GM12891 (cell line): ENCODE measurements at places on chromosomes 3 and 15.

GRCh38 chr3:20232906-20233780, 47.1 kb upstream of the SGO1 start:
- no peak for DNase-seq

- no peak for DNase-seq
Measured at GRCh38 chr15:28885630-28886430, at the start of gene APBA2. Gene APBA2, plus strand, starts transcription at chr15:28885974. Its CDS starts 167,911 bp downstream, at chr15:29053885.

GRCh38 chr3:14548321-14548729, 8.2 kb upstream of the GRIP2 start:
- DNase-seq, result peak; percentile 56

DNA sequence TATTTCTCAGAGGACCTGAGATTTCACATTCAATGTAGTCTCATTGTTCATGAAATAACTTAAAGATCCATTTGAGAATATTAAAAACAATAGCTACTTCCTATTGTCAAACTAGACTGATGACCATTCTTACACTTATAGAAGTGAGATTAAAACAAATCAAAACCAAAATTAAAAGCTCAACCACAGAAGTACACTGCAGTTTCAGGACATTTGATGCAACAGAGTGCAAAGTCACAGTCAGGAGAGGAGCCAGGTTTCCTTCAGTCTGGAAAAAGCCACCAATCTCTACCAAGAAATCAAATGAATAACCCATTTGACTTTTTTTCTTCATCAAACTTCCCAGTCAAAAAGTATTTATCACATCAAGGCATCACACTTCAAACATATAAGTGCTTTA, 5.5 kb downstream of the CCPG1 start:
- no peak for DNase-seq

DNA sequence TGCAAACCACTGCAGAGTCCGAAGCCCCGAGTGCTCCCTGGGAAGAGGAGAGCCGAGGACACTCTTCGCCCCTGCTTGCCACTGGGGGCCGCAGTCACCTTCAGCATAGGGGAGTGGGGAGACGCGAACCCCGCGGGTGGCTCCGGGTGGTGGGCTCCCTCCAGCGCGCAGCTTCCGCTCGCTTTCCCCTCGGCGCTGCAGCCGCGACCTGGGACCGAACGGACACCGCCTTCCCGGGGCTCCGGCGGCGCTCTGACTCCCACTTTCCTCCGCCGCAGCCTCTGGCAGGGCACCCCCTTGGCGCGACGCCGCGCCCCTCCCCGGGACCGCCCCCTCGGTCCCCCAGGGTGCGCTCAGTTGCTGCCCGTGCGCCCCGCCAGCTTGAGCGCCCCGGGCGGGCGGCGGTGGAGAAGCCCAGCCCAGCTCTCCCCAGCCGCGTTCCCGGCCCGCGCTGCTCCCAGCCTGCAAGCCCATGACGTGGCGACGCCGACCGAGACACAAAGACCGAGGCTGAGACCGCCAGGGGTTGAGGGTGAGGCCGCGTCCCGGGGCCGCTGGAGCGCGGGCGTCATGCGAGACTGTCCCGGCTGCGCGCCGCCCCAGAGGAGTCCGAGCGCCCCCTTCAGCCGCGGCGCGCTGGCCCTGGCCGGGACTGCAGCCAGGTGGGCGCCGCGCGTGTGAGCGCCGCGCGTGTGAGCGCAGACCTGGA, at the start of gene MINAR1:
Gene MINAR1 (plus strand): TSS at position 701 of the 709 bp plus-strand sequence. CDS start 23,812 bp downstream, outside the sequence.
- DNase-seq, result peak; percentile 29

GRCh38 chr3:88668180-88668579, 439.2 kb upstream of the EPHA3 start:
- no peak for DNase-seq

GRCh38 chr3:130789782-130790322, 43.2 kb upstream of the PIK3R4 start:
- DNase-seq, result no peak

- DNase-seq, result no peak
Measured at GRCh38 chr3:58688574-58688973, 22.0 kb upstream of the FAM3D start.

- DNase-seq, result no peak
Measured at GRCh38 chr3:23959135-23959900, 14.2 kb downstream of the NR1D2 start.

- no peak for DNase-seq
Measured at GRCh38 chr15:50164458-50164857, 17.5 kb upstream of the SLC27A2 start.

- DNase-seq, result no peak
Measured at GRCh38 chr3:50472958-50473357, 30.5 kb downstream of the CACNA2D2 start.

DNA sequence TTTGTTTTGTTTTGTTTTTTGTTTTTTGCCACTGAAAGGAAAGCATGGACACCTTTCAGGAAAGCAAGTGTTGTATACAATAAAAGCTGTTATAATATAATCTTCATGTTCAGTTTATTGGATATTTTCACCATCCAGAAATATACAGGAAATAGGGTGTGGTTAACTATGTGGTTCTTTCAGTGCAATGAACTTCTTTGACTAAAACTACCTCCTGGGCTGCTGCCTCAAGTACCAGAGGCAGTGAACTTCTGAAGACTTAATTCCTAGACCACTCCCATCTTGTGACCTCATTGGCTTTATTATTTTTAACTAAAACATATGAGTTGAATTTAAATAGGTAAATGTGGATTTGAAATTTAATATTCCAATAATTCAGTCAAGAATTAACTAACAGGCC, 27.1 kb upstream of the TBL1XR1 start:
- DNase-seq, result no peak

GRCh38 chr3:177813322-177813721, 616.0 kb upstream of the TBL1XR1 start:
- no peak for DNase-seq

GRCh38 chr15:41792000-41792637, 17.8 kb downstream of the MAPKBP1 start:
- no peak for DNase-seq

DNA sequence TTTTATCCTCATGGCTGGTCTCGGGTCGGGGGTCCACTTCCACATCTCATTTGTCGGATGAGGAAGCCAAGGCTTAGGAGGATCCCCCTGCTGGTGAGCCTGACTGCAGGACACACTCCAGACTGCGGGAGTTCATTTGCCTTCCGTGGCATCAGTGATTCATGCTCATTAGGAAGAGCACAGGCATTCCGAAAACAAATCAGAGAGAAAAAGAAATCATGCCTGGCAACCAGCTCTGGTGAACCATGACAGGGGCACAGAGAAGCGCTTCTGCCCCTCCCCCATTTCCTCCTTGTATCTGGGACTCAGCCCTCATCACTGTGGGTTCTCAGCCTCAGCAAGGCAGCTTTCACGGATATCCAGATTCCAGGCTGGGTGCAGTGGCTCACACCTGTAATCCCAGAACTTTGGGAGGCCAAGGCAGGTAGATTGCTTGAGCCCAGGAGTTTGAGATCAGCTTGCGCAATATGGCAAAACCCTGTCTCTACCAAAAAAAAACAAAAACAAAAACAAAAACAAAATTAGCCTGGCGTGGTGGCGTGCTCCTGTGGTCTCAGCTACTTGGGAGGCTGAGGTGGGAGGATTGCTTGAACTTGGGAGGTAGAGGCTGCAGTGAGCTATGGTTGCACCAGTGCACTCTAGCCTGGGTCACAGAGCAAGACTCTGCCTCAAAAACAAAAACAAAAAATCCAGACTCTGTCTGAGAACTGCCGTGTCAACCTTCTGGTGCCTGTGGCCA, 28.4 kb downstream of the IRAK2 start:
- DNase-seq, result no peak

- no peak for DNase-seq
Measured at GRCh38 chr3:140845882-140846281, 95.8 kb upstream of the SLC25A36 start.

- no peak for DNase-seq
Measured at GRCh38 chr3:52495777-52496602, 852 bp downstream of the STAB1 start.

DNA sequence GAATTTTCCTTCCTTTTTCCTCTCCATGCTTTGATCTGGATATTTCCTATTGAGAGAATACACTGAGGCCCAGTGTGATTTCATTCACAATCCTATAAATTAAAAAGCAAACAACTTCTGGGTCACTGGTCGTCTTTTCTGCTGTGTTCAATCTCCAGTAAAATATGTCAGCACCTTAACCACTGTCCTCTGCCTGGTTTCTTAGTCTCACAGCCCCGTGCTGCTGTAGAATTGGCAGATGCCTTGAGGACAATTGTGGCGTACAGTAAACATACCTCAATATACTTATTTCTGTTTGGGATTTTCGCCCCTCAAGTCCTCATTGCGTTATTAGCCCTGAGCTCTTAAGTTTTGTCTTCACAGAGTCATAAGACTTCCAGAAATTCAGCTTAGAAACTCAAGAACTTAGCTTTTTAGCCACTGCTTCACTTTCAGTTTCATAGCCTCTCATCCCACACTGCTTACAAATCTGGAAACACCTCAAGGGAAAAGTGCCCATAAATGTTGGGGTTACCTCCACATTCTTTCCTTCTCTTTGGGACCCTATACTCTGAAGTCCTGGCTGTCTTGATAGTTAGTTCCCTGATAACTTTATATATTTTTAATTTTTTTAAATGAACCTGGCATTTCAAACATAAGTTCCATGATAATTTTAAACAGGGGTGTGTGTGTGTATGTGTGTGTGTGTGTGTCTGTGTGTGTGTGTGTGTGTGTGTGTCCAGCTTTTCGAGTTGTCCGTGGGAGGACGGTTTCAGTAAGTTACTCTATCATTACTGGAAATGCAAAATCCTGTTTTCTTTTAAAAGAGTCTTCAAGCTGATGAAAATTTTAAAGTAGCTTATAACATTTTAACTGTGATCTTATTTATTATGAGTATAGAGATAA, 238.4 kb upstream of the CTDSPL start:
- no peak for DNase-seq

DNA sequence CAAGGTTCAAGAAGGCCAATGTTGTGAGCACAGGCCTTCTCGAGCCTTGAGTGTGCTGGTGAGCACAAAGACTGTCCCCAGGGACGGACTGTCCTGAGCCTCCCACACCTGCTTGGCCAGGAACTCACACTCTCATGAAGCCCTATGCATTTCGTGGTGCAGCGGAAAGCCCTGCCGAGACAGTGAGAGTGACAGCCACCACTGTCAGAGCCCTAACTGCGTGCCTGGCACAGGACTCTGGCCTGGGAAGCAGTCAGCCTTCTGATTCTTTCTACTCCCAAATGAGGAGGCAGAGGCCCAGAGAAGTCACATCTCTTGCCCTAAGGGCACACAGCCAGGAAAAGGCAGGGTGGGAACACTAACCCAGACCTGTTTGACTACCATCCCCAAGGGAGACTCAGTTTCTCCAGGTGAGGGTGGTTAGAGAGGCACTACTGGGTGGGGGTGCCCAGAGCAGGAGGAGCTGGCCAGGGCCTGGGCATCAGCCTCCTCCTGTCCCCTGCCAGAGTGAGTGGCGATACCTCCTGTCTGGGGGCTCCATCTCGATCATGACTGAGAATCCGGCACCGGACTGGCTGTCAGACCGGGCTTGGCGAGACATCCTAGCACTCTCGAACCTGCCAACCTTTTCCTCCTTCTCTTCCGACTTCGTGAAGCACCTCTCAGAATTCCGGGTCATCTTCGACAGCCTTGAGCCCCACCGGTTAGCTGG, 50.8 kb downstream of the SEMA3G start:
- no peak for DNase-seq

DNA sequence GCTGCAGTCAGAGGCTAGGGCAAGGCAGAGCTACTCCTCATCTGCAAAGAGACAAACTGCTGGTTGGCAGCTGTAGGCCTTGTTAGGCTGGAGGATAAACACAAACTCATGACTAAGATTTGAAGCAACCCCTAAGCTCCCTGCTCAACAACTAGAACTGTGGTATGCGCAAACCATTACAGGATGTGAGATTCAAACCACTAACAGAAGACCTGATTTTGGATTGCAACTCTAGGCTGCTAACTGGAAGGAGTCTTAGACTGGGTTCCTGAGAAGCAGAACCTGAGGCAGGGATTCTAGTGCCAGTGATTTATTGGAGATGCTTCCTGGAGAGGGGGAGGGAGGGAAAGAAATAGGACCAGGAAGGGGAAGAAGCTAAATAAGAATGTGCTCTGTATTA, 22.5 kb downstream of the CCR4 start:
- DNase-seq, result no peak

- no peak for DNase-seq
Measured at GRCh38 chr3:54877730-54878129, 50.1 kb downstream of the LRTM1 start.

DNA sequence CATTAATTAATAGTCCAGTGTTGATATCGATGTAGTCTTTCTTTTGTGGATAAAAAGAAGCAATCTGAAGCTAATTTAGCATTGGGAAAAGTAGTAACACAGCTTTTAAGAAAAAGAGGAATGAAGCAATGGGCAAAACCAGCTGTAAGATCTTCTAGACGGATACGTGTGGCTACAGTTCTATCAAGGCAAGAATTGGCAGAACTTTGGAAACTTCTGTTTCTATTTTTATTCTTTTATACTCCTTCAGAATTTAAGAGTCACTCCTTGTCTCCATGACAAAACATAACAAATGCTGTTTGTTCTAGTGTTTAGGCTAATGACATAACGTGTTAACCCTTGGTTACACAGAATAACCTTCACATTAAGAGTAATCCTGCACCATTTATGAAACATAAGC, 289.2 kb downstream of the ROBO2 start:
- DNase-seq, result no peak

- DNase-seq, result no peak
Measured at GRCh38 chr3:32200992-32201758, 37.3 kb upstream of the CMTM8 start.

- no peak for DNase-seq
Measured at GRCh38 chr3:46624975-46625490, 12.7 kb downstream of the FAM240A start.

- peak; percentile 25 for DNase-seq
Measured at GRCh38 chr15:94324117-94324826, 92.9 kb downstream of the MCTP2 start.

GRCh38 chr15:70348226-70348543, 250.5 kb upstream of the TLE3 start:
- no peak for DNase-seq

- peak; percentile 3 for DNase-seq
Measured at GRCh38 chr3:18425641-18426257, 610 bp upstream of the SATB1 start.

DNA sequence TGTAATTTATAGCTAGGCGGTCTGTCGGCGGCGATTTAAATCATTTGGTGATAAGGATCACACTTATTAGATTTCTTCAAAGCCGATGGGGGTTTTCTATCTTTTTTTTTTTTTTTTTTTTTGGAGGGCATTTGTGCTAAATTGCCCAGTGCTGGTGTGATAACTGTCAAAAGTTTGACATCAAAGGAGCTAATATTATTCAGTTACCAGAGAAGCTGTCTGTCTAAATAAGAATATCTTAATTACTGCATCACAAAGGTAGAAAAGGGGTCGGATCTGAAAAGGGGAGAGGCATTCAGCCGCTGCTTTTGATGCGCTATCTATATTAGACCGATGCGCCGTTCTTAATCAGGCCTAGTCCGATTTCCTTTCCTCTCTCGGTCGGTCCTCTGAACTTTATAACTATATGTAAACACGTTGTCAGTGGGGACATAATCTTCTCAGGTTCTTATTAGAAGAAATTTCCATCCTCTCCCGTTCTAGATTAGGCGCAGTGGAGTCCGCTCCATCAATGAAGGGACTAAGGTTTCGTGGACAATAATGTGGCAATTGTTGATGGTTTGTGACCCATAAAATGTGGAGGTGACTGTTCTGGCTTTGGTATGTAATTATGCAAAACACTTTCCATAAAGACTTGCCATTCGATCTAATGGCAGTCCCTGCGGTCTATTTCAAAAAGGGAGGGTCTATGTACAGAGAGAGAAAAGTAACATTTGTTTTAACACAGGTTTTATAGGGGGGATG, 31.7 kb downstream of the NR2F2 start:
- DNase-seq, result no peak

- no peak for DNase-seq
Measured at GRCh38 chr3:127689266-127689860, 16.6 kb downstream of the ABTB1 start.
